ENCODE measurements at places on chromosomes 4 and X.
A peak's percentile ranks its signal among the peaks of the same experiment; 100 is the strongest.

- no peak for DNase-seq
Measured at GRCh38 chrX:31333165-31333831, 261.5 kb upstream of the FTHL17 start.

DNA sequence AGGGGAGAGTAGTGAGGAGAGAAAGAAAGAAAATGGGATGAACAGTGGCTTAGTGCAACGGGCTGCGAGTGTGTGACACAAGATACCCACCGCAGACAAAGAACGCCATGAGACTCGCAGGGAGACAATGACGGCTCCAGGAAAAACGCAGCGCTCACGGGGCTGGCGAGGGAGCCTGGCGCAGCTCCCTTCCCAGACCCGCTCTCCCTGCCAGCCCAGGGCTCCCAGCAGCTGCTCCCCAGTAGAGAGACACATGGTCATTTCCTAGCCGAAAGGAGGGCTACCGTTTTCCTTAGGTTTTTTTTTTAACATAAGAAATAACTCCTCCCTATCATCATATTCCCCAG is 149.5 kb downstream of the MAML3 start:
- peak; percentile 2 for DNase-seq

DNA sequence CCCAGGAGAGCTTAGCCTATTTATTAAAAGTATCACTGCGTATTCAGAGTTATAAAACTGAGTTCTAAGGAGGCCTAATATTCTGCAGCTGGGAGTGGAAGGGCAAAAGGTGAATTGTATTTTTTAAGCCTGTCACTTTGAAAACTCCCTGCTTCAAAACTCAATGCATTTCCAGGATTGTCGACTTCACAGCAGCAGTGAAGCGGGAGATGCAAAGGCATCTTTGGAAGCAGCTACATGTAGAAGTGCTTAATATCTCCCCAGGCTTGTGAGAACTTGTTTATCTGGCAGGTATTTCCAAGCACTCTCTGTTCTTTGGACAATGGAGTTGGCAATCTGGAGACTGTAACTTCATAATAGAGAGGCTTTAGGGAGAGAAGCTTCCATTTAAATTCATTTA is 717.5 kb upstream of the SLIT2 start:
- no peak for DNase-seq

- no peak for DNase-seq
Measured at GRCh38 chr4:78145622-78146021, 88.5 kb downstream of the FRAS1 start.

DNA sequence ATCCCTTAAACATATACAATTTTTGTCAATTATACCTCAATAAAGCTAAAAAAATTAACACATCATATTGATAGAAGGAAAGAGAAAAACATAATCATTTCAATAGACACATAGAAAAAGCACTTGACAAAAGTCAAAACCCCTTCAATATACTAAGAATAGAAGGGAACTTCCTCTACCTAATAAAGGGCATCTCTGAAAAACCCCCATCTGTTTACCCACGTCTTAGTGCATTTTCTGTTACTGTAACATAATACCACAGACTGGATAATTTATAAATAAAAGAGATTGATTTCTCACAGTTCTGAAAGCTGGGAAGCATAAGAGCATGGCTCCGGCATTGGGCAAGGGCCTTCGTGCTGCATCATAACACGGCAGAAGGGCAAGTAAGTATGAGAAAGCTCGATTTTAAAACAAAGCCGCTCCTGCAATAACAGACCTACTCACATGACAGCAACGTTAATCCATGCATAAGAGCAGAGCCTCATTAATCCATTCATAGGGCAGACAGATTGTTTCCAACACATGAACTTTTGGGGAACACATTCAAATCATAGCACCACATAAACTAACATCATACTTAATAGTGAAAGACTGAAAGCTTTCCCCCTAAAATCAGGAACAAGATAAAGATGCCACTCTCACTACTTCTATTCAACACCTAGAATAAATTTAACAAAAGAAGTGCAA is 15.7 kb downstream of the STEEP1 start:
- no peak for DNase-seq

- no peak for DNase-seq
Measured at GRCh38 chr4:84971319-84971932, 4.9 kb upstream of the WDFY3 start.

DNA sequence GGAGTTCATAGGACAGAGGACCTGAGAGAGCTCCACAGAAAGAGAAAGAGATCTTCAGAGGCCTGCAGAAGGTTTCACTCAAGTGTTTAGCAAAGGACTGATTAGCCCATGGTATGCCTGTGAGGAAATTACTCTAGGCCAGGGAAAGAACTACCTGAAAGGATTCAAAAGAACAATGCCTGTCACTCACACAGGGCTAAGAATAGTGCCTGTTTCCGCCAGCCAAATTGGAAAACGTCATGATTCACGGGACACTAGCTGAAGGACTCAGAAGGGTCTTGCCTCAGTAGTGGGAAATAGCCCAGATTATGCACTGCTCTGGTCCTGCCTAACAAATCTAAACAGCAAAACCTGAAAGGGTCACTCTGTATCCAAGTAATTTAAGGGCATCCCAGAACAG is 21.1 kb downstream of the SYTL4 start:
- DNase-seq = no peak

GRCh38 chr4:139858436-139859205 is 193.0 kb downstream of the MGST2 start:
- DNase-seq = no peak

Measured in BJ (cell line).